Activated CD4-positive, alpha-beta T cell treated with anti-CD3 and anti-CD28 coated beads for 24 hours (primary cell): ENCODE measurements at places on chromosomes 1 and 21.
A peak's percentile ranks its signal among the peaks of the same experiment; 100 is the strongest.

GRCh38 chr1:204174958-204175357, 8.8 kb upstream of the REN start:
- no peak for DNase-seq

DNA sequence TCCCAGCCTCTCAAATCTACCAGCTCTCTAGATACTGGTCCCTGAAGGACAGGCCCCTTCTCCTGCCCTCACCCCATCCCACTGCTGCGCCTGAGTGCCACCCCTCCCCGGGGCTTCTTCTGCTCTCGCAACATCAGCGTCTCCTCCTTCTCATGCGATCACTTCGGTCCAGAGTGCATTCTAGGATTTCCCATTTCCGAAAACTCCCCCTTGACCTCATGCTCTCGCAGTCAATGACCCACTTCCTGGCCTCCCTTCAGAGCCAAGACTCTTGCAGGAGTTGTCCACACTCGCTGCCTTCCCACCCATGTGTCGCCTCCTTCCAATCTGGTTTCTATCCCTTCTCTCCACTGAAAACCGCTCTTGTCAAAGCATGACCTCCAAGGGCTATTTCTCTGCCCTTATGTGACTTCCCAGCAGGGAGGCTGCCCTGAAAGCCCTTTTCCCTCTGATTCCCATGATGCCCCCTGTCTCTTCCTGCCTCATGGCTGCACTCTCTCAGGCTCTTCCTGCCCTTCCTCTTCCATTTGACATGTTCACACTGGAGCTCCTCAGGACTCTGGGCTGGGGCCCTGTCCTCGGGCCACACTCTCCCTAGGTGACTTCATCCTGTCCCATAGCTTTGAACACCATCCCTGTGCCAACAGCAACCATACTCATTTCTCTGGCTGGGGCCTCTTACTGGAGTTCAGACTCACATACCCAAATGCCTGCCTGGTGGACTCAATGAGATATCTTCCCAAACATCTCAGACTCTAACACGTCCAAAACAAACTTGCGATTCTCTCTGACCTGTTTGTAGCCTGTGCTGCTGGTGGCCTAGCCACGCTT, 46.0 kb downstream of the LDLRAD2 start:
- no peak for DNase-seq

GRCh38 chr1:30844631-30845030, 63.9 kb downstream of the SDC3 start:
- no peak for DNase-seq

GRCh38 chr1:115642168-115643072, 650 bp downstream of the VANGL1 start:
- no peak for DNase-seq

GRCh38 chr1:162020150-162020549, 3.5 kb downstream of the OLFML2B start:
- DNase-seq = no peak

- peak; percentile 18 for DNase-seq
These were observed 16.5 kb downstream of the SLC2A7 start for GRCh38 chr1:9009438-9010370.

DNA sequence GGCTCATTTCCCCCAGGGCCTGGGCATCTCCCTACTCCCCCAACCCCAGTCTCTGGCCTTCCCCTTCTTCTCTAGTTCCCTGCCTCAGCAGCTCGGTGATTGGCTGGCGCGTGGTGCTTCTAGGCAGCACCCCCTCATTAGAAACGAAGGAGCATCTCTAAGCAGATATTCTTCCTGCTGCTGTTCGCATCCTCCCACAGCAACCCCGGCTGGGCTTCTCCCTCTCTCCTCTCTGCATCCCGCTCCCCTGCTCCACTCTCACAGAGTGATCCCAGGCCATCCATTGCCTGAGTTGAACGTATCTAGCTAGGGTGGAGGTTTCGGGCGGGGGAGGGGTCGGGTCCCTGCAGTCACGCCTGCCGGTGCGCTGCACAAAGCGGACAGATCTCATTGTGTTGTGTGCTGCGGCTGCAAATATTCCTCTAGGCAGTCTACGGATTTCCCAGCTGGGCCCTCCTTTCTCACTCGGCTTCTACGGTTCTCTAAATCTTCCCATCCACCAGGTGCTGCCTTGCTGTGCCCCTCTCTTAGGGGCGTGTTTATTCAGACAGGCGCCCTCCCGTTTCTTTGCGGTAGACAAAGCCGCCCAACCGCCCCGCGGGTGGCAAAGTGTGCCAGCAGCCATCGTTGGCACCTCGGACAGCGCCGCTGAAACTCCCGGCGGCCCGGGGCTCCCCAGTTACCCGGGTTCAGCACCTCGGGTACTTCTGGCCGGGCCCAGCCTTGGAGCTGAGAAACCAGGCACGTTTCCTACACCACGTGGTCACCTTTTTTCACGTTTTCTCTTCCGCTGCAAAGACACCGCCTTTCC, 2.2 kb downstream of the CACNA1E start:
- no peak for DNase-seq

DNA sequence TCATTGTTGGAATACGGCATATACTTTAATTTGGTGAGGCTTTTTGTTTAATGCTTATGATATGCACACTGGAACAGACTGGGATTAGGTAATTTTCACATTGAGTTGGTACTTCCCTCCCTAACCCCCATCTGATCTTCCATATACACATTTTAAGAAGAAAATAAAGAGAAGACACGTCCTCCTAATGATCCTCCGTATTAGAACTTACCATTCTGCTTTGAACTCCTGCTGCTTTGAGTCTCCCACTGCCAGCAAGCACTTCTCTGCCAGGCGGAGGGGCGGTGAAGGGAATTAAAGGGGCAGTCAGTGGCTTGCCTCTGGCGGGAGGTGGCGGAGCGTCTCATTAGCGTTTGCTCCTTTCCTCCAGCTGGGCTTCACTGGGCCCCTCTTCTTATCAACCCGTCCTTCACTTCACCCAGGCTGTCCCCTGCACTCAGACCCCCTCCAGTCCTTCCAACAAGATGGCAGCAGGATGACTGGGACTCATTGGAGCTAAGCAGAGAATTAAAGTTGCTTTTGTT, 433.4 kb downstream of the KIF26B start:
- DNase-seq = no peak

DNA sequence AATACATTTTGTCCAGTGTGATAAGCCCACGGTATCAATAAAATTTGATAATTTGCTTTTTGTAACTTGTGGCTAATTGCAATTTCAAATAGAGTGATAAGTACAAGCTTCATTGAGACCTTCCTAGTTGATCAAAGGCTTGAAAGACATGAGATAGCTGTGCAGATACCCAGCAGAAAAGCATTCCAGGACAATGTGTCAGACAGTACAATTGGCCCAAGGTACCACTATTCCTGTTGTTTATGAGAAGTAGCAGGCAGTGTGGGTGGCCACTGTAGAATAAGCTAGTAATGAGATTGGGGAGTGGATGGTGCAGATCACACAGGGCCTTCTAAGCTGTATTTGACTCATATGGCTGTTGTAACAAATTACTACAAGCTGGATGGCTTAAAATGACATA, 182.2 kb downstream of the AMY1C start:
- no peak for DNase-seq
